ENCODE measurements at places on chromosomes 5 and 9.

- DNase-seq = no peak
These were observed 13.2 kb downstream of the MEIKIN start for GRCh38 chr5:131932235-131932634.

GRCh38 chr9:130659699-130660248 is 4.6 kb upstream of the PRDM12 start:
- DNase-seq = no peak

- no peak for DNase-seq
These were observed 54.2 kb upstream of the PAM start for GRCh38 chr5:102700916-102701315.

GRCh38 chr9:19620326-19620725 is 168.5 kb downstream of the SLC24A2 start:
- no peak for DNase-seq

GRCh38 chr5:124996764-124997077 is 250.3 kb upstream of the ZNF608 start:
- no peak for DNase-seq

GRCh38 chr9:69674716-69675438 is 2.7 kb upstream of the APBA1 start:
- DNase-seq = no peak

DNA sequence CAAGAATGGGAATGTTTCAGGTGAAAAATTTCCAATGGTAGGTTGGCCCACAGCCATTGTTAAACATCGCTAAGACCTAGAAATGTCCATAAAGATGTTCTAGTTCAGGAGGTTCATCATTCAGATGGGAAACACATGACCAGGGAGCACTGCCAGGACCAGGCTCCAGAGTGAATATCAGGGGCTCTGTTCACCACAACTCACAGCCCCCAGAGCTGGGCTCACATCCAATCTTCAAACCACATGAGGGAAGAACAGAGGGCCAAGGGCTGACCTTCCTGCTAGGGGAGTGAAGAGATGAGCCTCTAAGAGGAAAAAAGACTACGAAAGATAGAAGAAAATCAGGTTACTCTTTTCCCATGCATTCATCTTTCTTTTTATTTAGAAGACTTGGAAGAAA is 205.8 kb downstream of the SEMA5A start:
- no peak for DNase-seq

DNA sequence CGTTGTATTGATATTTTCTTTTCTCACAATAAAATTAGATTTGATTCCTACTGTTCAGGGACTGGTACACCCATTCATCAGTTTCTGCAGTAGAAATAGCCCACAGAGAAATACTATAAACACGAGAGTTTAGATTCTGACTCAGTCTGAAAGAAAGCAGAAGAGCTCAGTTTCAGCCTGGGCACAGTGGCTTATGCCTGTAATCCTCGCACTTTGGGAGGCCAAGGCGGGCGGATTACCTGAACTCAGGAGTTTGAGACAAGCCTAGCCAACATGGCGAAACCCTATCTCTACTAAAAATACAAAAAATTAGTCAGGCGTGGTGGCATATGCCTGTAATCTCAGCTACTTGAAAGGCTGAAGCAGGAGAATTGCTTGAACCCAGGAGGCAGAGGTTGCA is 8.6 kb downstream of the ITK start:
- no peak for DNase-seq

Data from activated T-cell treated with anti-CD3 and anti-CD28 coated beads for 4 hours (primary cell).